Astrocyte of the hippocampus (primary cell): ENCODE measurements at places on chromosomes 3 and 15.

DNA sequence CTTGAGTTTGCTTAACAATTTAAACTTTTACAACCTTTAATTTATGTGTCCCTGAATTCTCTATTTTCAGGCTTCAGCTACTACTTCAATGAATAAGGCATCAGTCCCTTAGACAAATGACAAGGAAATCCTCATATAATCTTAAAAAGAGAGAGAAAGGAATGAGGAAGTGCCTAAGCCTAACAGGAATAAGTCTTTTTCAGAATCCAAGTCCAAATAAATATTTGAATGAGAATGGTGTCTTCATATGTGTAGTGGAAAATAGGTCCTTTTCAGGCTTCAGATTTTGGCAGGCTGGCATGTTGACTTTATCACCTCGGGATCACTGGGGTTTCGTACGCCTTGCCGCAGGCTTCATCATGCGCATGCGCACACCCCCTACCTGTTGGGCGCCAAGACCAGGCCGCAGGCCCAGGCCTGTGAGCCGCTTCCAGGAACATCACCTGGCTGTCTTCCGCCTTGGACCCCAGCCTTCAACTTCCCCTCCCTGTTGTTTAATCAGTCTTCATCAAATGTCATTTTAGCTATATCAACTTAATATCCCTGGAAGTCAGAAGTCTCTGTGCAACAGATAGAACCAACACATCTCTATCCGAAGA lies 334.5 kb downstream of the SOX2 start:
- DNase-seq, result no peak

- peak; percentile 97 for DNase-seq
Observed at GRCh38 chr3:190533511-190534281, 19.8 kb downstream of the IL1RAP start.

DNA sequence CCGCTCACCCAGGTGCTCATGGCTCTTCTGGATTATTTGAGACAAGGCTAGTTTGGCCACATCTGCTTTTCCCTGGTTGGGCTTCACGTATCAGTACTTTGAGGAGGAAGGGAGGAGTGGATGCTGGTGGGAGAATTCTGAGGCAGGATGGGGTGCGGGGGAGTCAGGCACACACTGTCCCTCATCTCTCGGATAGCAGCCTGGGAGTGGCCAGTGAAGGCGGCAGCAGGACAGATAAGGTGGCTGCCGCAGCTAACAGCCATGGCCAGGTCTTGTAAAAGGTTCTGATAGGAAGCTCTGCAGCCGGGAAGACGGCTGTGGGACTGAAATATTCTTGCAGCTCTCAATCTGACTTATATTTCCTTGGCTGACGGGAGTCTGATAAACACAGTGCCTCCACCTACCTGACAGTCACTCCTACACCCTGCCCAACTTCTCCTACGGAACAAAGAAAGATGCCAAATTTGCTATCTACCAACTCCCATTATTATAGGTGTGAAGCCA lies 87.3 kb downstream of the MESD start:
- no peak for DNase-seq

DNA sequence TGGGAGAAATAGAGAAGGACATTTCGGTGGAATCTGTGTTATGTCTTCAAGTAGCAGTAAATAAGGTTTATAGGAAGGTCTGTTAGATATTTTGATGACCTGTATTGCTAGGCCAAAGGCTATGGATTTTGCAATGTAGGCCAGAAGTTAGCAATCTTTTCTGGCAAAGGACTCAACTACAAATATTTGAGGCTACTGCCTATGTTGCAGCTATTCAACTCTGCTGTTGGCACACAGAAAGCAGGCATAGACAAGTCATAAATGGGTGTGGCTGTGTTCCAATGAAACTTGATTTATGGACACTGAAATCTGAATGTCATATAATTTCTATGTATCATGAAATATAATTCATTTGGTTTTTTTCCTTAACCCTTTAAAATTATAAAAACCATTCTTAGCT lies 438.7 kb upstream of the C2CD4B start:
- no peak for DNase-seq

DNA sequence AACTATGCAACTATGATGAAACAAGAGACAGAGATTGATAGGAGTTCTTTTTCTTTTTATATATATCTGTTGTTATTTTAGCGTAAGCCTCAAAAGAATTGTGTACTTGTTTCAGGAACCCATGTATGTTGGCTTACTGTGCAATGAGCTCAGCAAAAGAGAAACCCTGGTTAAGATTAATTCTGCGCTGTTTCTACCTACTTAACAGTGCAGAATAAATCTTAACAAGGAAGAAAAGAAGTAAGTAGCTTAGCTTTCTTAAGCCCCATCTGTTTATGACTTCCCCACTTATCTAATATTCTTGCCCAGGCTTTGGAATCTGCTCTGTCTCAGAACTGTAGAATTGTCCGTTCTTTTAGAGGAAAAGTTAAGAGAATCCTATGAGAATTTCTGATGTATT lies 27.4 kb downstream of the ECT2 start:
- no peak for DNase-seq

DNA sequence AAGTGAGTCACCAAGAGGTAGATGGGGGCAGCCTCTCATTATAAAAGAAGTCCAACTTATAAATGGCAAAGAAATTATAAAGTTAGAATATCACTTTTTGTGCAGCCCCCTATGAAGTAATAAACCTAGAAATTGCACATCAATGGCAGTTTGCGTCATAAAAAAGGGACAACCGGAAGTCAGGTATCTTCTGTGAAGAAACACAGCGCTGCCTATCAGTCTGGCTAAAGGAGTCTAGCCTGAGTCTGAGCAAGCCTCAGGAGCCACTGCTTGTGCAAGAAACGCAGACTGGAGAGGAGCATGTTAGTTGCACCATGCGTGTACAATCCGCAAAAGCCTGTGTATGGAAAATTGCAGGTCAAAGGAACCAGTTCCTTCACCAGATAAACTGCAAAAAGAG lies 178.4 kb downstream of the ARRDC4 start:
- DNase-seq, result no peak

DNA sequence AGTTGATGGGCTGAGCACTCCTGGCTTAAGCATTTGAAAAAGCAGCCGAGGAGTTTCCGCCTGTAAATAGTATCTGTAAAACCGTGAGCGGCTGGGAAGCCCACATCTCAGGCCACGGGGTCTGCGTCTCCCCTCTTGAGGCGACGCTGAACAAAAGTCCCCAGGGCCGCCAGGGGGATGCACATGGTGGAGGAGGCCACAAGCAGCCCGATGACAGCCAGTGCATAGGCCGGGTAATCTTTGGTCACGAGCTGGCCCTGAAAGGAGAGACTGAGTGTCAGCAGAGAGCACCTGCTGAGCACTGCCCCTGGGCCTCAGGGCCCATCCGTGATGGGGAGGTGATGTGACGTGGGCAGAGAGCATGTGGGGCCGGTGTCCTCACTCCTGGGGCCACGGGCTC lies 37.5 kb downstream of the SLC6A20 start:
- DNase-seq, result no peak

DNA sequence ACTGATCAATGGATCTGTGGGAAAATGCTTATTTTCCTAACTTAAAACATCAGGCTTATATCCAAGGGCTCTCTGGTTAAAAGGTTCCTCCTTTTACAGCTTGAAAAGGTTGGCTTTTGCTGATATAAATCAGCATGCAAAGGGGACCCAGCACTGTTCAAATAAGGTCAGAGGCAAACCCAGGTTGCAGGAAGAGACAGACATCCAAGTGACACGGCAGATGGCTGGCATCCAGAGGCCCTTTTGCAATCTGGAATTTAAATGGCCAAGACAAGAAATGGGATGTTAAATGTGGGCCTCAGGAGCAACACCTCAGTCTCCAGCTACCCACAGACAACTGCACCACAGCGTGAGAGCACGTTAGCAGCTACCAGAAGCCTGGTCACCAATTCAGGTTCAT lies 6.3 kb downstream of the SH3BP5 start:
- DNase-seq, result no peak

DNA sequence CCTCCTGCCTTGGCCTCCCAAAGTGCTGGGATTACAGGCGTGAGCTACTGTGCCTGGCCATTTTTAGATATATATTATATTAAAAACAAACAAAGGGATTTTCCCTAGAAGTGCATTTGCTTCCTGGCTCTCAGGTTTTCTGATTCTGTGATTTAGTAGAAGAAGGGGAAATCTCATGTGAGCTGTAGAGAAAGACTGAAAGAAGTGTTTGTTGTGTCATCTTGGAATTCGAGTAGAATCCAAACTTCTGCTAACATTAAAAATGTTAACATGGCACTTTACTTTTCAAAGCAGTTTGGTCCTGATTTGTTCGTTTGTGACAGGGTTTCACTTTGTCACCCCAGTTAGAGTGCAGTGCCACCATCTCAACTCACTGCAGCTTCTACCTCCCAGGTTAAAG lies 34.9 kb downstream of the IQGAP1 start:
- DNase-seq, result no peak

DNA sequence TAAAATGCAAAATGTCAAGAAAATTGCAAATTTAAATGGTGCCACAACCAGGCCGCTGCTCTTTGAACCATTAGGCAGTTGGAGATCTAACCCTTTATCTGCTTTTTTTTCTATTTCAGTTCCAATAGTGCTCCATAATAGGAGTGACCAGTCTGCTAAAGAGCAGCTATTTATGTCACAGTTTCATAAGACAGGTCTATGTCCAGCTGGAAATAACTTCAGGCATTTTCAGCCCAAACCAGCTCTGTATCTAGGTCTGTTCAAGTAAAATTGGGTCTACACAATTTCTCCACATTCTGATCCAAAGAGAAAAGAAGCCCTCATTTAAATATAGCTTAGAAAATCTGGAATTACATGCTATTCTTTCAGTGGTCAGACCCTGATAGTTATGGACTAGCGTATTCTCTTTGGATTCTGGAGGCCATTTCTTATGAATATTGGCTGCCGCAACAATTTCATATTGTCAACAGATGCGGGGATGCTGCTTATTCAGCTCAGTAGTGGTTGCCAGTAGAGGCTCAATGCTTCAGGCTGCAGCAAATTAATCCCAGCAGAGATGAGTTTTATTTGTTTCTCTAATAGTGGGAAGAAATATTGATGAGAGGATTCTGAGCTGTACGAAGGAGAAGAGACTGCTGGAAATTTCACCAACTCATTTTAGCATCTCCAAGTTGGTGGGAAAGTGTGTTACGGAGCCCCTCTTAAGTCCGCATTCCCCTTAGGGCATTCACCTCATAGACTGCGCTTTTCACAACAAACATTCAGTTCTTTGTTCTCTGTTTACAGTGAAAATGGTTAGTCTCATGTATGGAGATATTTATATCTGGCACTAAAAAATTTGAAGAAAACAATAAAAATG lies 887.0 kb downstream of the ROBO1 start:
- no peak for DNase-seq

- no peak for DNase-seq
Observed at GRCh38 chr3:184641430-184641829, 70.4 kb downstream of the MAGEF1 start.

DNA sequence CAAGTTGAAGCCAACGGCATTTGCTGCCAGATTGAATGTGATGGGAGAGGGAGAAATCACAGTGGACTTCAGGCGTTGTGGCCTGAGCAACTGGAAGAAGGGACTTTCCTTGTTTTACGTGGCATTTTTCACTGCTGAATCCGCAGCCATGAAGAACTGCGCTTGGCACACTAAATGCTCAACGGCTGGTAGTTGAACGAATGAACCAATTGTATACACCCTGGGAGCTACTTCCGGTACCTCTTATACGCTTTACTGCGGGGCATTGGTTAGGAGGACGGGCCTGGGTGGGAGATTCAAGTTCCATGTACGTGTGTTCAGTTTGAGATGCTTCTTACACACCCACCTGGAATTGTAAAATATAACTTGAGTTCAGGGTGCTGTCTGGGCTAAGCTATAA lies 5.2 kb downstream of the SYNM start:
- no peak for DNase-seq

- DNase-seq, result no peak
Observed at GRCh38 chr15:73504885-73505284, 61.9 kb downstream of the REC114 start.

GRCh38 chr3:95673215-95673614 lies 1141.2 kb upstream of the EPHA6 start:
- no peak for DNase-seq

- DNase-seq, result no peak
Observed at GRCh38 chr3:127385540-127385870, 97.7 kb upstream of the PRR20G start.

DNA sequence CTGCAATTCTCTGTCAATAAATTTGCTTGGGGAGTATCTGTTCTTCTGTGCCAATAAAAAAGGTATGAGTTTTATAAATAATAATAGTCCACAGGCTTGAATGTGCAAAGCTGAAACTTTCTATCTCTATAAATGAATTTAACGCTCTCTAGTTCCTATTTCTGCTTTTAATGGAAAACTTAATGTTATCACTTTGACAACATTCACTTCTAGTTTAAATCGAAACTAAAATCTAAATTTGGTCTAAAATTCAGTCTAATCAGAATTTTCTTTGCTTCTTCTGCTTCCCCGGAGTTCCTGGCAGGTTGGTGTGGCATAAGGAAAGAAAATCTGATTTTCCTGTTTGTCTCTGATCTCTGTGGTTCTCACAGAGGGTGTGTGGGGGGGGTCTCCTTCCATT lies 450.1 kb upstream of the TBL1XR1 start:
- no peak for DNase-seq

- no peak for DNase-seq
Observed at GRCh38 chr15:60581485-60581884, 102.5 kb upstream of the ICE2 start.

GRCh38 chr15:47136236-47136635 lies 581.1 kb upstream of the SEMA6D start:
- no peak for DNase-seq

DNA sequence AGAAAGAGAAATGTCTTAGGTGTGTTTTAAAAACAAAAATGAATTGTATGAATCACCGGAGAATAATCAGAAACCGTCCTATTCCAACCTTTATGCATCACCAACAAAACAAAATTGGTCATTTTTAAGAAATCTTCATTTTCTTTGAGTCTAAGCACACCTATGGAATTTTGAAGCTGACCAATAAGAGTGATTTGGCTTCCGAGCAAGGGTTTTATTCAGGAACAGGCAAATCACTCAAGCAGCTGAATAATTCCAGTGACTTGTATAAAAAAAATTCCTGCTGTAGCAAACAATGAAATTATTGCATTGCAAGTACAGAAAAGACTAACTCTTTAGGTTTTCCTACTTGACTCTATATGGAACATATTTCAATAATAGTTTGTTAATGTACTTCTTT lies 83.8 kb upstream of the FNDC3B start:
- DNase-seq, result no peak

GRCh38 chr3:146540236-146540635 lies 4.2 kb downstream of the PLSCR1 start:
- DNase-seq, result no peak

GRCh38 chr3:22244761-22245521 lies 493.9 kb upstream of the ZNF385D start:
- DNase-seq, result peak; percentile 67

GRCh38 chr3:41898631-41899030 lies 63.3 kb downstream of the ULK4 start:
- DNase-seq, result no peak

DNA sequence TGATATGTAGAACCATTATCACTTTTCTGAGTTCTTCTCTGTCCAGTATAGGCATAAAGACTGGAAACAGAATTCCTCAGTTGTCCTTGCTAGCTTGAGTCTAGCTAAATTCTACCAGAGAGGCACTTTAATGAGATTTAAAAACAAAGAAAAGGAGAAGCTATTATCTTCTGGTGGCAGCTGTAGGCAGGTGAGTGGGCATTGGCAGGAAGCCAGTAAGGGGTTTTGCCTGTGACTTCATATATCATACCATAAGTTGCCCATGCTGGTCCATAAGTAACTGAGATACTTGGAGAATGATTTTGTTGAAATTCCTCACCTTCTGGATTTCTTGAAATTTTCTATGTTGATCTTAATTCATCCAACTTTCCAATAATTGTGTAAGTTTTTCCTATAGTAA lies 402.3 kb upstream of the TGFBR2 start:
- no peak for DNase-seq

- DNase-seq, result no peak
Observed at GRCh38 chr15:31458596-31459399, 132.2 kb downstream of the KLF13 start.
